ENCODE measurements at places on chromosomes 5 and 9.

GRCh38 chr9:117156144-117156688 is 258.6 kb downstream of the ASTN2 start:
- no peak for DNase-seq

GRCh38 chr9:115972362-115972761 is 181.2 kb upstream of the PAPPA start:
- no peak for DNase-seq

- no peak for DNase-seq
Measured at GRCh38 chr5:177368869-177369644, 11.3 kb downstream of the RGS14 start.

GRCh38 chr9:131651160-131651559 is 88.7 kb downstream of the RAPGEF1 start:
- DNase-seq, result no peak

GRCh38 chr9:950139-950538 is 26.3 kb upstream of the DMRT3 start:
- DNase-seq, result no peak

DNA sequence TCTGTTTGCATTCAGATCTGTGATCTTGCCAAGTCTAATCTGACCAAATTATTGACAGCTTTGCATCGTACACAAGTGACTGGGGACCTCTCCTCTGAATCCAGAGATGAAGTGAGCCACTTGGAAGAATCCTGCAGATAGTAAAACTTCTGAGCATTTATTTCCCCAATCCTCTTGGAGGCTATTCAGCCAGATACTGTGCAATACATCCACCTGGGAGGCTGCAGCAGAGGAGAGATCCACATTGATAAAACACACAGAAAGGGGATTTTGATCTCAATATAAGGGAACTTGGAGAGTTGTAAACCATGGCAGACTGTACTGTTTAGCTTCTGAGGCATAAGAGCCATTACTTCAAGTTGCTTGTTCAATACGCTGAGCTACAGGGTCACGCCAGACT is 654.6 kb downstream of the MTRR start:
- no peak for DNase-seq

GRCh38 chr5:65811885-65812284 is 89.9 kb downstream of the NLN start:
- DNase-seq, result no peak

GRCh38 chr5:174097486-174098185 is 52.1 kb downstream of the NSG2 start:
- DNase-seq, result no peak

- DNase-seq, result no peak
Measured at GRCh38 chr9:94507531-94508258, 47.2 kb upstream of the PCAT7 start.

DNA sequence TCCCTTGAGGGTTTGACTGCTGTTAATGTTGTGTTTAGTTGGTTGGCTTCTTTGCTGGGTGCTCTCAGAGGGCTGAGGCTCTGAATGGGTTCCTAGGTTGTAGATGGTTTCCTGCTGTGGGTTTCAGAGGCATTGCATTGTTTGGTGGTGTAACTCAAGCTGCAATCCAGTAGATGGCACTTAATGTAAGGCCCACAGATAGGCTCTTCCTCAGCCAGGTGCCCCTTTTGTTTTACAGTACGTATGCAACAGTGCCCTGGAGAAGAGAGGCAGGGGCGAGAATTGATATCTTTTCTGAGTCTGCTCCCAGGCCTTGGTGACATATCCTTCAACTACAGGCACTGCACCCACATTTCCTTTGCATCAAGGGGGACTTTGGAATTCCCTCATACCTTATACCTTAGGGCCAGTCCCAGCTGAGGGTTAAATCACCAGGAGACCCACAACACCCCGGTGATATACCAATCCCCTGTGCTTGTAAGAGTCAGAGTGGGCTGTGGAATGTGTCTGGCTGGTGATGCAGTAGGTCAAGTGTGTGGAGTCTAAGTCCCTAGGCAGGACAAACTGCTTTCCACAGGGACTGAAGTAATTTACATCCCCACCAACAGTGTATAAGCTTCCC is 7.0 kb upstream of the UGT3A2 start:
- DNase-seq, result no peak

GRCh38 chr5:154406231-154406630 is 39.6 kb upstream of the SAP30L start:
- no peak for DNase-seq

DNA sequence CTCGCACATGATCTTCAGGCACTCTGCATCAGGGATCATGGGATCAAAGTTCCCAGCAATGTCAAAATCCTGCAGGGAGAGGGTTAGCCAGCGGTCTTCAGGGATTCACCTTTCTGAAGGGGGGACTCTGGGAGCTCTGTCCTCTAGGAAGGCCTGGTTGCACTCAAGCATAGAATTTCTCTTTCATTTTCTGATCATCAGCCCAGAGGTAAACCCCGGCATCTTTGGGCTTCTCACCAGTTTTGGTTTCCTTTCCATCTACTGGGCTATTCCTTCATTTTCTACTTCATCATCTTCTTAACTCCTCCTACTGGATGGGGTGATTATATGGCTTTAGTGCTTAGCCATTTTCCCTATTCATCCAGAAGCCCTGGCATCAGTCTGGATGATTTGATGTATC is 4.6 kb upstream of the DND1 start:
- DNase-seq, result no peak

- DNase-seq, result no peak
Measured at GRCh38 chr5:163460562-163461171, at the start of gene HMMR. Gene HMMR (plus strand): TSS chr5:163460632. CDS start chr5:163460693, 61 bp downstream.

DNA sequence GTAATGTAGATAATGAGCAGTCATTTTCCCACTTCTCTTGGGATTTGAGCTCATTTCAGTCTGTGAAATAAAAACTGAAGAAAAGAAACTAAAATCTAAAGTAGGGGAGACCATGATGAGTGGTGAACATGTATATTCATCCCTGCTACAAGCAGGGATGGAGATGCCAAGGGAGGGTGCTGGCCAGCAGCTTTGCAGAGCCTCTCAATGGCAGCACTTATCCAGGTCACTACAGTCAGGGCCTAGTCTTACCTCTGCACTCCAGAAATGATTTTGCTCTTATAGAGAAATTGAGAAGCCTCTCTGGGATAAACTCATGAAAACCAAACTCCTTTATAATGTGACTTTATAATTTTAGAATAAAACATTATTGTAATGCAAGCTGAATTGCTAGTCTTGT is 317.6 kb downstream of the FBXL17 start:
- DNase-seq, result no peak

DNA sequence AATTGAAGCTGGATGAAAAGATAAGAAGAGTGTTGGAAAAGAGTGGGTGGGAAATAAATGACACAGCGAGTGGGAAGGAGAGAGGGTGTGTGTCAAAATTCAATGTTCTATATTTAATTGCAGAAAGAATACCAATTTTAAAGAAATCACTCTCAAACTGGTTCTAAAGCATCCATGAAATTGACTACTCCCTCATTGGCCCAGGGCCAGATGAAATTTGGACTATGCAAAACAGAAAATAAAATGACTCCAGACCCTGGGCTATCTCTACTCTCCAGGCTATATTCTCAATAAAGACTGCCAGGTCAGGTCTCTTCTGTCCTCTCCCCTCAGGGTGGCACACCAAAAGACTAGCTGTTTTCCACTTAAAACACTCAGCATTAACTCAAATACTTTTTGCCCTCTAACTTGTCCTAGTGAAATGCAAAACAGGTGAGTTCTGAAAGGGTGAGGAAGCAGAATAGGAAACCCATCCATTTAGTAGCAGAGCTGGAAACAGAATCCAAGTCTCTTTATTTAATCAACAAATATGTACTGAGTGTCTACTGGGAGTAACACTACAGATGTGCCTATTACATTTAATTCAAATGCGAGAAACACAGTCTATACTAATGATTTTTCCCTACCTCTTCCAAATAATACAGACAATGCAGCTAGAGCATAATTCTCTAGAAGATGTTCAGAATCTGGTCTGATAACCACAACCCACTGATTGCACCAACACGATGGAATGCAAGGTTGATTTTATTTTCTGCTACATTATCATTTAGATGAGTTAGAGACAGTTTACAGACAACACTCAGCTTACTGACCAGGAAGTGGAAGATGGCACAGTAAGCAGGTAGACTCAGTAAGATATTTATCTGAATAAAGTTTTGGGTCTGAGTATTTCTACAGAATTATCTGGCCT is 42.1 kb downstream of the EFCAB9 start:
- no peak for DNase-seq
